ENCODE measurements at places on chromosomes 3 and 15.

DNA sequence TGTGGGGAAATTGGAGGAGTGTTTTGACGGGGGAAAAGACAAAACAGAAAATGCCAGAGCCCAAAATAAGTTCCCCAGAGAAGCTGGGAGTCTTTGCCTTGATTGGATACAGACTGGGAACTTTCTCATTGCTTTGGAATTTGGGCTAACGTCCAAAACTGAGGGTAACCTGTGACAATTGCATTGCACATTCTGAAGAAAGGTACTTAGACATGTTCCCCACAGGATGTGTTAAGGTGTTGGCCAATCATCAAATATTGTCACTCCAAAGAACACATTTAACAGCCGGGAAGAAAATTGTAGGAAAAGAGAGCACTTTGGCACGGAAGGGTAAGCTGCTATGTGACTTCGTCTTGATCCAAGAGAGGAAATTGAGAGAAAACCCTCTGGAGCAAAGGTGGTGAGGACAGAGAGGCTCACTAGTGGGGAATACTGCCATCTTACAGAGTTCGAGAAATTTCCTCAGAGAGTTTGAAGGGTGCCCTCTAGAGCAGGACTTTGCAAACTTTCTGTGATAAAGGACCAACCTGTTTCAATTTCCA, 619.5 kb upstream of the TBL1XR1 start:
- DNase-seq: no peak

DNA sequence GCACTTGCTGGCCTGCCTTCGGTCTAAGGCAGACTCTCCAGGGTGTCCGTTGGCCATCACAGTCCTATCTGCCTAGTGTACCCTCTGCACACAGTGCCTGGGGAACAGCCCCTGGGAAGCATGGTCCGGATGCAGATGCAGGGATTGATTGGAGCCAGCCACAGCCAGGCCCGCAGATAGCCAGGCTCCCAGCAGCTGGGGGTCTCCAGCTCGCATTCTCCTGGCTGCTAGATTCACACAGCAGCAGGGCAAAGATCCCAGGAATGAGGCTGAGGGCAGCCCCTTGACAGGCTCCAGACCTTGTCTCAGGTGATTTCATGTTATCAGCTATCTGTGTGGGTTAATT, 41.4 kb downstream of the IRAK2 start:
- no peak for DNase-seq

- DNase-seq: no peak
Measured at GRCh38 chr3:14174483-14174882, 3.9 kb downstream of the XPC start.

- no peak for DNase-seq
Measured at GRCh38 chr3:57110798-57111197, 50.3 kb downstream of the SPATA12 start.

GRCh38 chr15:63595065-63595464, 2.1 kb upstream of the FBXL22 start:
- no peak for DNase-seq

DNA sequence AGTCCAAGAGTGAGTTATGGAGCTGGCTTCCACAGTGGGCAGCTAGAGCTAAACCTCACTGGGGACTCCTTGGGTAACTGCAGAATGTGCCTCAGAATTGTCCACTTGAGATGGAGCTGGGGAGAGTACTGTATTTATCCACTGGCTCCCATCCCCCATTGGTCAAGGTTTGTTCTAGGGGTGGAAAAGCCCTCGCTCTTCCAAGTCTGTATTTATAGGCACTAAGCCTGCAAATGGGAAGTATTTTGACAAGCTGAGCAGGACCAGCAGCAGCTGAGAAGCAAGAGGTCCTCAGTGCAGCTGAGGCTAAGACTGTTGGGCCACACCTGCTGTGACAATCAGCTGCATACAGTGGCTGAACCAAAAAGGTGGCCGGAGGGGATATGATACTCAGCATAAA, 5.8 kb downstream of the USP13 start:
- no peak for DNase-seq

GRCh38 chr3:71247958-71248335, 335.6 kb downstream of the FOXP1 start:
- peak; percentile 19 for DNase-seq

DNA sequence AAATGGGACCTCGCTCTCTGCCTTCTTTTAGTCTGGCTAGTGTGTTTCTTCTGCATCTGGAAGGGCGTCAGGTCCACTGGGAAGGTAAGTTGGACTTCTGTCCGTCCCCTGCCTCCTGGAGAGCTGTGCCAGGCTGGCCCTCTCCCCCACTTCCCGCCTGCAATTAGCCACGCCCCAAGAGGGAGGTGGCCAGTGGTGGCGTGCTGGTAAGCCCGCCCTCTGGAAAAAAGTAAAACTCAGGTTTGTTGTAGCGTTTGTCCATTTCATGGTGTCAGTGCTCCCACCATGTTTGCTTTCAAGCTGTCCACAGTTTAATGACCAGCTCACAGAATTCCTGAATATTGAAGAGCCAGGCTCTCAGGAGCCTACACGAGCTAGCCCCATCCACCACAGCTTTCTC, 55.6 kb downstream of the SLC6A6 start:
- no peak for DNase-seq

GRCh38 chr15:89625716-89626115, 29.6 kb downstream of the KIF7 start:
- no peak for DNase-seq

DNA sequence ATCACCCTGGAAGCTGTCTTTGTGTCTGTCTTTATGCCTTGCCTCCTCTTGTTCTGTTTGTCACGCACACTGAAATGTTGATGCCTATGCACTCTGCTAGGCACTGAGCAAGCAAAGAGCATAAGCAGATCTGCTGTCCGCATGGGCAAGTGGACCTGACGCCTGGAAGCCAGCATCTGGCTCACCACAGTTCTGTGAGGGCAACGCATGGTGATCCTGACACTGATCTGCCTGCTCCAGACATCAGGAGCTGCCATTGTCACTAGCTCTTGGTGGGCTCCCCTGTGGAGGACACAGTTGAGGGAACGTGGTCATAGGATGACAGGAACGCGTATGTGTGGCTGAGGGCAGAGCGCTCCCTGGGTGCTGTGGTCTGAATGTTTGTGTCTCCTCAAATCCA, 234.6 kb downstream of the ADAMTS17 start:
- no peak for DNase-seq

DNA sequence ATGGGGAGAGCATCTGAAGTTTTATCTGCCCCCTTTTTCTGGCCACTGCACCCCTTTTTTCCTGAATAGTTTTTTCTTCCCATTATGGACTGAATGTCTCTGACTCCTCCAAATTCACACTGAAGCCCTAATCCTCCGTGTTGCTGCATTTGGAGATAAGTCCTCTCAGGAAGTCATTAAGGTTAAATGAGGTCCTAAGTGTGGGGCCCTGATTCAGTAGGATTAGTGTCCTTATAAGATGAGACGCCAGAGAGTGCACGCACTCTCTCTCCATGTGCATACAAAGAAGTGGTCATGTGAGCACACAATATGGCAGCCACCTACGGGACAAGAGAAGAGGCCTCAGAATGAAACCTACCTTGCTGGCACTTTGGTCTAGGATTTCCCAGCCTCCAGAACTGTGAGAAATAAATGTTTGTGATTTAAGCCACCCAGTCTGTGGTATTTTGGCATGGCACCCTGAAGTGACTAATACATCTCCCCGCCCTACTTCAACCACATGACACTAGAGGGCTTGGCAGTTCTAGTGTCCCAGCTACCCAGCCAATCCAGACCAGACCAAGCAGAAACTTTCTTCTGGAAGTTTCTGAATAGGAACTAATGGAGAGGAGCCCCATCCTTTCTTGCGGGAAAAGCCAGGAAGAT, 191.3 kb downstream of the PDE8A start:
- no peak for DNase-seq

- DNase-seq: no peak
Measured at GRCh38 chr3:45976191-45977091, 19.2 kb downstream of the FYCO1 start.

- DNase-seq: no peak
Measured at GRCh38 chr3:43254125-43254524, 32.2 kb upstream of the SNRK start.

DNA sequence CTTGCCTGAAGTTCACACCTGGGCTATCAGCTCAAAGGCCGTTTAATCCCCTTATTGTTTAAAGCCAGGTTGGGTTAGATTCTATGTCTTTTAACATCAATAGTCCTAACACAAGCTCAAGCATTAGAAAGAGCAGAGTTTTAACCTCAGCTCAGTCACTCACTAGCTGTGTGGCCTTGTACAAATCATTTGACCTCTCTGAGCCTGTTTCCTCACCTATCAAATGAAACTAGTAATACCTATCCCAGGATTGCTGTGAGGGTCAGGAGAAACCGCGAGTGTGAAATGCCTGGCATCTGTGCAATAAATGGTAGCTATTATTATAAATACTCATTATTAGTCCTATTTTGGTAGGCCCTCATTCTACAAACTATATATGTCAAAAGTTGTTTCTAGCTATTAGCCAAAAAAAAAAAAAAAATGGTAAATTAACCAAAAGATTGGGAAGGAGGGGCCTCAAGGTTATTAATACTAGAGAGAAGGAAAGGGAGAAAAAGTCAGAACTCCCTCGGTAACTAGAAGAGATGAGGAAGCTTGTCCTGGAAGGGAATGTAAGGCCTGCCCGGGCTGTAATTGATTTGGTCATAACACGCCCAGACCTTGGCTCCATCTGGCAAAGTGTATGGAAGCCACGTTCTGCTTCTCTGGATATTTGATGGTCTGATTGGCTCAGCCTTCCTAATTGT, 510.5 kb upstream of the PROK2 start:
- DNase-seq: no peak

DNA sequence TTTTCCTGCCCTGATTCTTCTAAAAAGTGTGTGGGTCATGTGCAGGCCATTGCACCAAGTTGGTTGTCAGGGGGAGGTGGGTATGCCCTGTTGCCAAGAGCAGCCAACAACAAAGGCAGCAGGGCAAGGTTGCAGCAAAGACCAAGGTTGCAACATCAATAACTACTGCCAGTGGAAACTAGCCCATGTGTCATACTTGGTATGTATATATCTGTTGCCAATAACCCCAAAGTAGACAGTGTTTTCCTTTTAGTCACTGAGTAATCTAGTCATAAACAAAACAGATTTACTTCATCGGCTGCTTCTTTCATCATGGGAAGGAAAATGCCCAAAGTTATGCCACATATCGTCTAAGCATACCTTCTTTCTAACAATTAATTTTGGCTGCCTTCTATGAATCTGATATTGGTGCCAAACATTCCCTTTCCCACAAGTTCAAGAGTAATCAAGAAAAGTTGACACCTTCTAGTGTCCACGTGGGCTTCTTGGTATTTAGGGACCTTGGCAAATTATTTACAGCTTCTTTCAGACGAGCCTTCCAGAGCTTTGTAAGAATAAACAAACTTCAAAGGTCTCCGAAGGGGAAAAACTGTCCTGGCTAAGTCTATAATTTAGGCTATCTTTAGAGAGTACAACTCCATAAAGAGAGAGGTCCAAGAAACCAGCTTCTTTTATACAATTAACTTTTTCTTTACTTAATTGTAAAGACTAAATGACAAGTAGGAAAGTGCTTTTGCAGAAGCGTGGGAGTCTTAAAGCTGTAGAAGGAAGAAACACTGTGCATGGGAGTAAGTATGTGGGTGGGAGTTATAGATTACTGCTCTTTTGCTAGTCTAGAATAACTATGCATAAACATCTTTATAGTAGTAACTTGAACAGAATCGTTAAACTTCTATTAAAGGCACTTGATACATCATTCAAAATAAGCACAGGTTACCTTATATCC, 10.0 kb upstream of the MBNL1 start:
- no peak for DNase-seq

DNA sequence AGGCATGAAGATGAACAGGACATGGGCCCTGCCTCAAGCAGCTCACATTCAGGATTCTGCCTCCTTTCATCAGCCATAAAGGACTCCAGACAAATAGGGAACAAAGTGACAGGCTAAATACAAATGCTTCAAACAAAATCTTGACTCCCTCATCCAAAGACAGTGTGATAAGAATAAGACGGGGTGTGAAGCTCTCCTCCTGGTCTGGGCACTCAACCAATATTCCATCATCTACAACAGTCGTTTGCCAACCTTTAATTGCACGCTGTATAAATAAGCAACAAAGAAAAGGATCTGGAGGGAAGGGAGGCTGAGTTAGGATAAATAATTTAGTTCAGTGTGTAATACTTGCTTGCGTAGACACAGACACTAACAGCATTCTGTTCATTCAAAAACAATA, 5.4 kb downstream of the CCDC54 start:
- DNase-seq: no peak

GRCh38 chr15:38795471-38796245, 231.0 kb upstream of the RASGRP1 start:
- no peak for DNase-seq

- DNase-seq: no peak
Measured at GRCh38 chr15:74824976-74825375, 1.5 kb upstream of the CPLX3 start.

- peak; percentile 27 for DNase-seq
Measured at GRCh38 chr15:92822216-92823144, 77.6 kb upstream of the CHD2 start.

DNA sequence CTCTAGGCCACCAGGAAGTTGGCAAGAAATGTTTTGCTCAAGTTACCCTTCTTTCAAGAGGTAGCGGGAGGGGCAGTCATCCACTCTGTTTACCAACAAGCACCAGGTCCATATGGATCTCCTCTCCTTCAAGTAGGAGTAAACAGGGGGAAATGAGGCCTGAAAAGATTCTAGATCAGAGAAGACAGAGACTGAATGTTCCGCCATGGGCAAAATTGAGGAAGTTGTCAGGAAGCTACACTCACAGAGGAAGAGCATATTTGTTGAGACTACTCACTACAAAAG, 81.6 kb downstream of the KLF15 start:
- DNase-seq: no peak

GRCh38 chr3:23624305-23624704, 181.4 kb upstream of the UBE2E1 start:
- DNase-seq: no peak

GRCh38 chr15:22968366-22968765, 11.8 kb downstream of the CYFIP1 start:
- DNase-seq: no peak

- no peak for DNase-seq
Measured at GRCh38 chr3:126263971-126264370, 83.6 kb upstream of the ALDH1L1 start.

DNA sequence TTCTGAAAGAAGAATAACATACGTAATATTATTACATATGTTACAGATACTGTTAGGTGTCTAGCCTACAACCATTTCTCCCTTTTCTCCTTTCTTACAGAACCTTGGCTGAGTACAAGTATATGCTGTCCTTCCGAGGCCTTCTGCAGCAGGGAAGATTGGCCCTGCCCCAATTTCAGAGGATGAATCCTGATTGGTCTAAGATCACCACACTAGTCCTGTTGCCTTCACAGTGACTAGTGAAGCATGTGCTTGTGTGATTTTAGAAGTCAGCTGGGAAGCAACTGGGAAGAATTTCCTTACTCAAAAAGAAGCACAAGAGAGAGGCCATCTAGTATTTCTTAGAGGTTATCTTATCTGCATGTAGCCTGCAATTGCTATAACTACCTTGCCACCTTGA, 30.6 kb upstream of the MECOM start:
- DNase-seq: no peak

- DNase-seq: no peak
Measured at GRCh38 chr15:48703544-48703943, 58.0 kb upstream of the FBN1 start.
